ENCODE measurements at places on chromosomes 6 and 20.

DNA sequence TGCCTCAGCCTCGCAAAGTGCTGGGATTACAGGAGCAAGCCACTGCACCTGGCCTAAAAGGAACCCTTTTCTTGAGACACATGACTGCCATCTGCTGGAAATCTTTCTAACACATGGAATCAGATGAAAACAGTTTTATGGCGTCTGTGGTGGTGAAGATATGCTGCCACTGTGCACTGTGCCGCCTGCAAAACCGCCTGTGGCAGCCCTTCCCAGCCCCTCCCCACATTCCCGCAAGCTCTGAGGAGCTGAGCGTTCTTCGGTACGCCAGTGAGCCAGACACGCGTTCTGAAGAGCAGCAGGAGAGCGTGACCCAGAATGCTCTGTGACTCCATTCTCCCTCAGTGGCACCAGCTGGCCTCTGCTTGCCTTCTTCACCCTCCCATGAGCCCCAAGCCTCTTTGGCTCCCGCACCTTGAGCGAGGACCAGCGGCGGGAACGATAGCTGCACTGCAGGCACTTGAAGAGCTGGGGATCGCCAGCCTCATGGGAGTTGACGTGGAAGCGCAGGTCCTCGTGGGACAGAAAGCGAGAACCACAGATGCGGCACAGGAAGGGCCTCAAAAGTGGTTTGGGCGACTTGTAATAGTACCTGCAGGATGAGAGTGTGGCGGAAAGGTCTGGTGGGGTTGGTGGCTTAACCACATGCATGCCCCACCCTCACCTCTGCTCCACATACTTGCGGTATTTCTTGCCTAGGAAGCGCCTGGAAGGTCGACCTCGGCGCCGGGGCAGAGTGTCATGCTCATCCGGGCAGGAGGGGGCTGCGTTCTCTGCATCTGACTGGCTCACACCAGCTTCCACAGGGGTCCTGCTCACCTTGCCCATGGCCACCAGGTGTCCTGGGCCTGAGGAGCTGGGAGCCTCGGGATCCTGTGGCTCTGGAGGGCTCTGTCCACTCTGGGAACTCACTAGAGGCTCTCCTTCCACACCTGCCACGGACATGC is 8.7 kb downstream of the ZNF335 start:
- H3K27me3 ChIP-seq: no peaks in the 10 kb centered on the region
- no peak overlapping the region for H3K4me3 ChIP-seq
- H3K4me1 ChIP-seq: peaks cover under 1% of the 10 kb centered on the region
- peak; percentile 63 for DNase-seq

- no peaks in the 10 kb centered on the region for H3K27me3 ChIP-seq
- peaks cover 21% of the 10 kb centered on the region for H3K4me1 ChIP-seq
- H3K4me3 ChIP-seq: peak overlapping the region; percentile 33
- H3K36me3 ChIP-seq: no peaks in the 10 kb centered on the region
Measured at GRCh38 chr6:11460837-11461661, 76.5 kb upstream of the TMEM170B start.

DNA sequence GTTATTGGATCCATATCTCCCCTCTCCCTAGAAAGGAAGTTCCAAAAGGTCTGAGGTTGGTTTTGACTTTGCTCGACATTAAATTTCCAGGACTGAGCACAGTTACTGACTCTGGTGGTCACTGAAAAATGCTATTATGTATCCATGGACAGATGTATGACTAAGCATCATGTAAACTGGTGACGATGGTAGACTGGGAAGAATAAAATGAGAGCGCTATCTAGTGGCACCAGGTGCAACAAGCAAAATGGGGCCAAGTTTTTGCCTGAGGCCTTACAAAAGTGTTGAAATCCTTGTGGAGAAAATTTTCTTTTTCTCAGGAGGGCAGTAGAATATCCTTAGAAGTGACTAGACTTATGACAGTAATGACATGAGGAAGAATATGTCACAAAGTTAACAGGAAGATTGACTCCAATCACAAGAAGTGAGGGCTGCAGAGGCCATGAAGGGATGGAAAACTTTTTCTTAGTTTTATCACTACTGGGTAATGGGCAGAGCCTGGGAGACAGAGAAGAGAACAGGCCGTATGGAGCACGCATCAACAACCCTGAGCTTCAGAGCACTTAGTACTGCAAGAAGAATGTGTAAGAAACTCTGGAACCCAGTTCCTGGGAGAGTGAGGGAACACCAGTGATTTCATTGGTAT is 88.9 kb upstream of the ELOVL5 start:
- peak; percentile 28 for DNase-seq
- H3K4me1 ChIP-seq: no peaks in the 10 kb centered on the region

DNA sequence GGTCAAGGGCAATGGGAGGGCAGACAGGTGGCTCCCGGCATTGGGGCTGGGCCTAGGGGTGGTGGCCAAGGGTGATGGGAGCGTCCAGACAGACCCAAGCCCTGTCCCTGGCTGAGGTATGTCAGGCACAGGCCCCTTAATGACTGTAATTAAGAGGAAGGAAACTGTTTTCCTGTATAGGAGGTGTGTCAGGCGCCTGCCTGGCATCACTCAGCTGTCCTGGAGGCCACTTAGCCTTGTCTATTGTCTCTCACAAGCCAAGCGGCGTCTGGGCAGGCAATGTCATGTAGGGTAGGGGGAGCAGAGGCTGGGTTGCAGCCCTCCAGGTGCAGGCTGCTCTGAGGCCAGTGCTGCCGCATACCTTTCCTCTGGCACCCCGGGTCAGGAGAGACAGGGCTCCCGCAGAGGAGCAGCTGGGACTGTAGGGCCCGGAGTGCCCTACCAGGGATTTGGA is 3.9 kb upstream of the FAM83C start:
- H3K4me1 ChIP-seq: no peaks in the 10 kb centered on the region
- H3K27ac ChIP-seq: no peak overlapping the region
- no peak overlapping the region for H3K4me3 ChIP-seq
- no peaks in the 10 kb centered on the region for H3K36me3 ChIP-seq
- no peaks in the 10 kb centered on the region for H3K27me3 ChIP-seq

DNA sequence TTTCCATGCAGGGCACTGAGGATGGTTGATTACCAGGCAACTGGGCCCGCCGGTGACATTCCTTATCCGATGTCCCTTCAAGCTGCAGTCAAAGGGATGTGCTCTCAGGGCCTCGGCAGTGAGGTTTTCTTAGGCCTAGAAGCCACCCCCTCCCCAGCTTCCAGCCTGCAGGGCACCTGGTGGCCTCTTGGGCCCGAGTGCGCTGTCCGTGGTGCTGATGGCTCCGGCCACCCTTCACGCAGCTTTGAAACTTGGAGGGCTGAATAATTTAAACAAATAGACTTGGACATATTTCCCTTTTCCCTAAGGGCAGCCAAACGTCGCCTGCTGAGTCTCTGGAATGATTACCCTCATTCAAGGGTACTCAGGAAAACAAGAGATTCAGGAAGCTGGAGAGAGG is 8.9 kb upstream of the MLN start:
- H3K36me3 ChIP-seq: no peaks in the 10 kb centered on the region
- H3K27me3 ChIP-seq: peaks cover 14% of the 10 kb centered on the region
- no peak overlapping the region for H3K27ac ChIP-seq
- H3K4me3 ChIP-seq: no peak overlapping the region
- peak; percentile 20 for DNase-seq
